CD14-positive monocyte (primary cell): ENCODE measurements at places on chromosomes 1 and 21. TPM values are rescaled to one million over a fixed set of nuclear protein-coding genes. Genes with fewer than 3 reads are reported as not detected.

Gene TDRD5
- not detected in 2 replicates for polyA plus RNA-seq

Gene UQCRHL
- polyA plus RNA-seq: 0.39 and 1.3 TPM in 2 replicates

- peak; percentile 41 for DNase-seq
These were observed at the start of gene TSTD1 for GRCh38 chr1:161038523-161039153. Gene TSTD1 (minus strand): TSS chr1:161038964. CDS start chr1:161038889, 75 bp downstream.

DNA sequence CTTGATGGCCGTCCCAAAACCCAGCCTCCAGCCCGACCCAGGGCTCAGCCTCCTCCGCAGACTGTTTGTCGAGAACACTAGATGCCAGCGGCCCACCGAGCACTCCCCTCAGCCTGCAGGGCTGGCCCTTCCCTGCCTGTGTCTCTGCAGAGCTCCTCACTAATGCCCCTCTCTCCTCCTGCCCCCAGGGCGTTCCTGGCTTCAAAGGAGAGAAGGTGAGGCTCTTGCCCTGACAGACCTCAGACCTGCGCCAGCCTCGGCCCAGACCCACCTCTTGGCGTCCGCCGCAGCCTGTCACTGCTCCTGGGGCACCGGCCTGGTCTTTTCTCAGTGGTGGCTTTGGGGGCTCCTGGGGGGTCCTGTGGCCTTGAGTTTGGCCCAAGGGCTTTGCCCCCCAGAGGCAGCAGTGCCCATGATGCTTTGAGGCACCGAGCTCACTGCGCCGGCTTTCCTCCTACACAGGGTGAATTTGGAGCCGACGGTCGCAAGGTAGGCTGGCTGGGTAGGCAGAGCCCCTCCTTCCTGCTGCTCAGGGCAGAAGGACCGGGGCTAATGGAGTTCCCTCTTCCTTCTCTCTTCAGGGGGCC is 18.4 kb downstream of the COL6A2 start:
- no peak for DNase-seq

GRCh38 chr1:7574121-7575040 is 196.7 kb upstream of the VAMP3 start:
- no peak for DNase-seq

DNA sequence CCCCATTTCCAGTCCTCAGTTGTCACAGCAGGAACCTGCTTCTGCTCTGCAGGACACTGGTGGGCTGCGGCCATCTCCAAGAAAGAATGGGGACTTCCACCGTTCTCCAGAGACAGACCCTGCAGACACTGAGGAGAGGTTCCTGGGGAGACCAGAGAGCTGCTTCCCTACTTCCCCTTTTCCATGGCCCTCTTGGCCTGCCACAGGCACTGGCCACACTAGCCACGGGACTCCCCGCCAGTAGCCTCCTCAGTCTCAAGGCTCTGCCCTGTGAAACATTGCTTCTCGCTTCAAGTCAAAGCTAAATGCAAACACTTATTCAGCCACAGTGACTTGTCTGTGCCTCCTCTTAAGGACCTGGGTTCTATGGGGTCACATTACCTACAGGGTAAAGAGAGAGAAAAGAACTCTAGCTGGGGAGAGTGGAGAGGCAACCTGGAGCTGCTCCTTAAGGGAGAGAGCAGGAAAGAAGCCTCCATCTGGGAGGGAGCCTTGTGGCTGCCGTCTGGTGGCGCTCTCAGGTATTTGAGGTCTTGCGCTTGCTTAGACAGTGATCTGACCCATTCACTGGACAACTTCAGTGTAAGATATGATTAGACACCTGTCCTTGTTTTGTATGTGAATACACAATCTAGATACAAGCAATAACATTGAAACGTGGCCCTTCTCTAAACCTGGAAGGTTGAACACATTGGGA is 5.4 kb upstream of the SLAMF8 start:
- DNase-seq: no peak

DNA sequence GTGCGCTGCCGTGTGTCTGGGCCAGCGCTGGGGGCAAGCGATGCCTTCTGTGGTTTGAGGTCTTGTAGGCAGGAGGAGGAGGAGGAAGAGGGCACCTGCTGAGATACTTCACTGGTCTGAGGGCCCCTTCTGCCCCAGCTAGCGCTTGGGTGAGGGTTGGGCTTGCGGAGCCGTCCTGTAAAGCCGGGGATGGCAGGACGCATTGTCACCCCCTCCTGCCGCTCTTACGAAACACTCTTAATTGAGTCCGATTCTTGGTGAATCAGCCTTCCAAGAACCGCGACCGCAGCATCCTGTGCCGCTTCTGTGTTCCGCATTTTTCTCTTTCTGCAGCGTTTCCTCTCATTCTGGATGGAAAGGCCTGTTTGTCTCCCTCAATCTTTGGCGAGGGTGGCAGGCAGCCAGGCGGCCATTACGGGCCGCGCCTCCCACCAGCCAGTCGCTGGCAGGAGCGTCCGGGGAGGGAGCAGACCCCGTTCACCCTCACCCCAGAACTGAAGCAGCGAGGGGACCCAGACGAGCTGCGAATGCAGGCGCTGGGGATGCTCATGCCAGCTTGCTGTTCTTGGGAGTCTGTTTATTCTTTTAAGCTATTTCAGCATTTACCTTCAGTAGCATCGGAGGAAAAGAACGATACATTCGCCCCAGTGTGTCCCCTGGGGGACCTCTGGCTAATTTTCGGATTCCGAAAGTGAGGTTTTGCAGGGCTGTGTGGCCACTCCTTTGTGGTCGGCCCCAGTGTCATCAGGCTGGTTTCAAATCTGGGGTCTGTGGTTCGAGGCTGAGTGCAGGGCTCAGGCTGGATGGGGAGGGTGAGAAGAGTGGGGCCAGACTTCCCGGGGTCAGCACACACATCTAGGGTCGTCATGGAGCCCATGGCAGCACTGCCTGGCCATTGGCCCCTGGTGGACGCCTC is 62.7 kb downstream of the SKI start:
- peak; percentile 96 for DNase-seq

DNA sequence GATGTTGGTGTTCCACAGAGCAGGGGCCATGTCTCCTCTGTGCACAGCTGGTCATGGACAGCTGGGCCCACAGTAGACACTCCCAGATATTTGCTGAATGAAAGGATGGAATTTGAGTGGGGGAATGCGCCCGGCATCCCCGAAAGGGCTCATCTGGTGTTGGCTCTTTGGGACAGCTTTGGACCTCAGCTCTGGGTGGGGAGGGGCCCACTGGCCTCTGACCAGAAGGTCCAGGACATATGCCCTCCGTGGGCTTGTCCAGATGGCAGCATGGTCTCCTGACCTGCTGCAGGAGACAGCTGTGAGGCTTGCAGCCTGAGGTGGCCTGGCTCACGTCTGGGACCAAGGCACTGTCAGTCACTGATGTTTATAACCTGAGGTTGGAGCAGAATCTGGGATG is 160.4 kb upstream of the AJAP1 start:
- no peak for DNase-seq

GRCh38 chr1:228105996-228106799 is 2.9 kb downstream of the MRPL55 start:
- no peak for DNase-seq

DNA sequence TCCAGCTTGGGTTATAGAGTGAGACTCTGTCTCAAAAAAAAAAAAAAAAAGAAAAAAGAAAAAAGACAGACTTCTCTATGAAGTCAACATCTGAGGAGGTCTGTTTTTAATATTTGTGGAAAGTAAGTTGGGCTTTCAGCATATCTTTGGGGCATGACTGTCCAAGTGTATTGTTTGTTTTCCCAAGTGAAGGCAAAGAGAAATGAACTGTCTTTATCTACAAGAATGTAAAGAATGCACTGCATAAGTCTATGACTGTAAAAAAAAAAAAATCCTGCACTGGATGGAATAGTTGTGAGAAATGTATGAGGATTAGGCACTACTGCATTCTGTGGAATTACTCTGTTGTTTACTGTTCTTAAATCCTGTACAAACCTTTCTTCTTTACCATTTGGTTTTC is 45.6 kb upstream of the TMEM61 start:
- DNase-seq: no peak

DNA sequence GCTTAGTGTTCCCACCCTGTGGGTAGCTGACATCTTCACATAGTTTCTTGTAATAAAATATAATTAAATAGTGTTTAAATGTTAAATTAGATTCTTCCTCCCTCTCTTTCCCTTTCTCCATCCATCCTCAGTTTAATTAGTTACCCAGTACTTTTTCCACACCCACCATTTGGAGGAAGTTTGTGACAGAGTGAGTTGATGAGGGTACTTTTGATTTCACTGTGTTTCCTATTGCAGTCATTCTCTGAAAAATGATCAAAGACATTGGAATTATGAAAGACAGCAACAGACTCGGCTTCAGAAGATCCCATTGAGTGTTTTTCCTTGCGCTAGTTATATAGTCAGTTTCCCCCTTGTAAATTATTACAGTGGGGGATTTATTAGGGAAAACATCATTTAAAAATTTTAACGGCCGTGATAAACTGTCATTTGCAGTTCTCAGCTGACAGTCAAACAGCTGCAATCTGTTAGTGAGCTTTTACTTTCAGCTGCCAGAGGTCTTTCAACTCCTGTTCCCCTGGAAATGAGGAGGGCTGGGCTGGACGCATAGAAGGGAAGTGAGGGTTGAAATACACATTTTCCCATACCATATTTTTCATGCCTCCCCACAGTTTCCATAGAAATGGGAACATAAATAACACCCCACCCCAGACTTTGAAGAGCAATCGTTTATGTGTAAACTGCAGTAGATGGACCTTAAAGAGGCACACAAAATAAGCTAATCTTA is 61.3 kb upstream of the CACYBP start:
- DNase-seq: peak; percentile 59

- DNase-seq: no peak
These were observed 852 bp downstream of the RGS7 start for GRCh38 chr1:241356187-241356518.

GRCh38 chr1:63363014-63363413 is 4.4 kb upstream of the ALG6 start:
- no peak for DNase-seq

GRCh38 chr1:189431447-189431846 is 1046.2 kb downstream of the BRINP3 start:
- DNase-seq: no peak
